HL-60 (cell line): ENCODE measurements at places on chromosomes 4 and X.

- DNase-seq: no peak
These were observed 1.5 kb upstream of the PAPSS1 start for GRCh38 chr4:107721436-107722100.

GRCh38 chr4:7596918-7597606 lies 162.3 kb upstream of the PSAPL1 start:
- DNase-seq: peak; percentile 45

DNA sequence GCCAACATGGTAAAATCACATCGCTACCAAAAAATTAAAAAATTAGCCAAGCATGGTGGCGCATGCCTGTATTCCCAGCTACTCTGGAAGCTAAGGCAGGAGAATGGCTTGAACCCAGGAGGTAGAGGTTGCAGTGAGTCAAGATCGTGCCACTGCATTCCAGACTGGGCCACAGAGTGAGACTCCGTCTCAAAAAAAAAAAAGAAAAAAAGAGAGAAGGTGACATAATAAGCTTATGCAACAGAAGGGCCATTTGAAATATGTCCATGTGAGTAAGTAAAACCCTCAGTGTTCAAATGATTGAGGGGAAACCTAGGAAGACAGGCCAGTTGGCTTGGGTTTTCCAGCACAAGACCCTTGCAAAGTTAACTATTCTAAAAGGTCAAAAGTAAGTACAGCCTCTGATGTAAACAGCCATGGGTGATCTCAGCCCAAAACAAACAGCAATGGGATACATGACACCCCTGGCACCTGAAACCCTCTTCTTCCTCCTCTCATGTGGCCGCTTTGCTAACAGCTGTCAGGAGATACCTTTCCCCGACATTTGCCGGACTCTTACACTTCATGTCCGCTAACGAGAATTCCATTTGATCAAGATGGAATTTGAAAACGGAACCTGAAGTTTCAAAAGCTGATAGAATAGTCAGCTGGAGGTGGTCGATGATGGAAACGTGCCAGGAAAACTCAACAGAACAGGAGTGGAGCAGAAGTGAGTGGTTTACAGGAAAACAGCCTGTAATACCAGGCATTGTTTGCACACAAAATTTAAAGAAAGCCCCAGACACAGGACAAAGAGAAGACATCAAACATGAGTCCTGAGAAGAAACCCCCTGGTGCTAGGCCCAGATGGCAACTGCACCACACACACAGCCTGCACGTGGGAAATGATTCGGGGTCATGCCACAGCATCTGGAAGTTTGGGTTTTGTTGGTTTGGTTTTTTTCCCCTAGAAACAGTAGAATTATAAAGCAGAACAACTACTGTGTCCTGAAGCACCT lies 93.0 kb upstream of the STS start:
- no peak for DNase-seq

DNA sequence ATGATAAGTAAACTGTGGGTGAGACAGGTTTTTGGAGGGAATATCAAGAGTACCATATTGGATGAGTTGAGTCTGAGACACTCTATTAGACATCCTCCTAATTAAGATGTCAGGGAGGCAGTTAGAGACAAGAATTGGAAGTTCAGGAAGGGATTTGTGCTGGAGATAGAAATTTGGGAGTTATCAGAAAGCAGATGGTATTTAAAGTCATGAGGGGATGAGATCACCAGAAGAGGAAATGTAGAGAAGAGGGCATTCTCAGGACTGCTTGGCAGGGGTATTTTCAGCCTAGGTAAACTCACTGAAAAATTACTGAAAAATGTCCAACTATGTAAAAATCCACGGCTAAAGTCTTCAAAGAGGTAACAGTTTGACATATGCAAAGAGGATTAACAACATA lies 161.6 kb upstream of the PGRMC2 start:
- DNase-seq: no peak

- DNase-seq: no peak
These were observed 95.7 kb downstream of the SPANXN4 start for GRCh38 chrX:143121477-143121876.
